Activated CD4-positive, CD25-positive, alpha-beta regulatory T cell treated with anti-CD3 and anti-CD28 coated beads, Interleukin-2, amount 50 U/mL, for 16 hours (primary cell): ENCODE measurements at places on chromosomes 1 and 21.

DNA sequence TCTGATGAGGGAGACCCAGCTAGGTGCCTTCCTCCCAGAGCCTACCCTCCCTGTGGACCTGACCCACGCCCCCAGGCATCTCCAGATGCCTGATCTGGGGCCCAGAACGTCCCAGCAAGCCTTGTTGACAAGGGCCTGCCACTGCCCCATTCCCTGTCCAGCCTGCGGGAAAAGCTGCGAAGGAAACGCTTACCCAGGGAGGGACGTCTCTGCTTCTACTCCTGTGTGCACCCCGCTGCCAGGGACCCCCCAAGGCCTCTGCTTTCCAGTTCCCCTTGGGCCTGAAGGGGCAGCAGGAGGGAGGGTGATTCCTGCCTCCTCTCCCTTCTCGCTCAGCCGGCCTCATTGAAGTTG, 11.6 kb upstream of the CLSTN1 start:
- no peak for DNase-seq

DNA sequence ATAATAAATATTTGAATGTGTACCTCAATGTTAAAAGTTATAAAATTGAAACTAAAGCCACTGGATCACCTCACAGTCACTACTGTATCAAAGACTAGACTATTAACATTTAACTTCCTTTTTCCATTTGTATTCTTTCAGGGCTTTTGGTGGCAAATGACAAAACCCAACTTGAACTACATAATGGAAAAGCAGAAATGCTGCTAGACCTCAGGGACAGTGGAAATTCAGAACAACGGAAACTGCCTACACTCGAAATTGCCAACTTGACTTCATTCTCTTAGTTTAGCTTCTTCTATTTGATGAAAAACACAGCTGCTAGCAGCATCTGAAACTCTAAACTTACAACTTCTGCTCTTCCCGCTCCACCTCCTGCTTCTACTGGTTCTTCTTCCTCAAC, 34.9 kb upstream of the NTNG1 start:
- no peak for DNase-seq

DNA sequence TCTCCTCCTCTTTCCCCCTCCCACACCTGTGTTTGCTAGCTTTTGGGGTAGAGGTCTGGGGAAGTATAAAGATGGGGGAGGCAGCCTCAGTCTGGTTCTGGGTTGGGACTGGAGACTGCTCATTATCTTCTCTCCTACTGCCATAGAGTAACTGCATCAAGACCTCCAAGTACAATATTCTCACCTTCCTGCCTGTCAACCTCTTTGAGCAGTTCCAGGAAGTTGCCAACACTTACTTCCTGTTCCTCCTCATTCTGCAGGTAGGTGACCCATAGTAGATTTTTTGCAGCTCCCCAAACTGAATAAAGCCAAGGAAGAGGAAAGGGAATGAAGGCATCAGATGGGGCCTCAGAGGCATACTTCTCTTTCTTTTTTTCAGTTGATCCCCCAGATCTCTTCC, 5.3 kb downstream of the ATP8B2 start:
- DNase-seq = no peak

DNA sequence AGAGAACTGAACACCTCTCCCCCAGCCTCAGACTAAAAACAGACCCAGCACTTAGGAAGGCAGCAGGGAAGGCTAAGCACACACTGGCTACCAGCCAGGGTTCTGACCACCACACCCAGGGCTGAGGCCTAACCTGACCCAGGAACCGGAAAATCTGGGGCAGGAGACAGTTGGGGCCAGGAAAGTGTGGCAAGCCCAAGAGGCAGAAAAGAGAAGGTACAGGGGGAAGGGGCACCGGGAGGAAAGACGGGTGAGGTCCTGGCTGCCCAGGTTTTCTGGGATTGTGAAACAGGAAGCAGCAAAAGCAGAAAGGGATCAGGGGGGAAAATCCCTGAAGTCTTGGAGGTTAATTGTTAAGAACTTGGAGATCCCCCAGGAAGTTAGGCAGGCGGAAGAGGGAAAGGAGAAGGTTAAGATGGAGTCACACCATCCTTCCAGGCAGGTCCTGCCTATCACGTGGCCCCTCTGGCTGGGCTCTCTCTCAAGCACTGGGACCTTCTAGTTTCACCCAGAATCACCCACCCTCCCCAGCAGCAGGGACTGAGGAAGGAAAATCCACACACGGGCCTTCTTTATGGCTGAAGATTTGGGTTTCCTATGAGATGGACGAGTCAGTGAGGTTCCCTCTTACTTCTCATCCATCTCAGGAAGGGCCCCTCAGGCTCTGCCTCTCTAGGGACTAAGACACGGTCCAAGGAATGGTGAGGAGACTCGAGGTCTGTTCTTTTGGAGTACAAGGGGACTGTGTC, 2.6 kb downstream of the HDGF start:
- no peak for DNase-seq

DNA sequence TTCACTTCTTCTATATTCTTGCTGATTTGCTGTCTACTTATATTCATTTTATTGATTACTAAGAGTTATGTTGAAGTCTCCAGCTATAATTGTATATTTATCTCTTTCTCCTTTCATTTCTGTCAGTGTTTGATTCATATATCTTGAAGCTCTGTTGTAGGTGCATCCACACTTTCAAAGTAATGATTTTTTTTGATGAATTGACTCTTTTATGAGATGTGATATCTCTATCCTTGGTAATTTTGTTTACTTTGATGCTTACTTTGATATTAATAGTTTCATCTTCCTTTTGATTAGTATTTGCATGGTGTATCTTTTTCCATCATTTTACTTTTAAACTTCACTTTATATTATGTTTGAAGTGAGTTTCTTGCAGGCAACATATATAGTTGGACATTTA, 110.8 kb downstream of the XPR1 start:
- no peak for DNase-seq

GRCh38 chr21:32131960-32132359, 146.9 kb downstream of the MIS18A start:
- DNase-seq = no peak

- DNase-seq = no peak
Measured at GRCh38 chr1:32468791-32469190, 3.9 kb downstream of the ZBTB8B start.
